ENCODE measurements at places on chromosomes 1 and 21. TPM values are rescaled to one million over a fixed set of nuclear protein-coding genes. Genes with fewer than 3 reads are reported as not detected.

Gene KRTAP19-1
- total RNA-seq = not detected

Gene RPS6KA1
- total RNA-seq = 4.2 TPM

Gene NIPAL3
- 123 TPM for total RNA-seq

Gene TEDDM1
- total RNA-seq = not detected

Gene OR10J1
- not detected for total RNA-seq

Gene C1orf87
- total RNA-seq = not detected

Gene FMO4
- total RNA-seq = 0.36 TPM

Gene KRTAP7-1
- not detected for total RNA-seq

Gene RXFP4
- total RNA-seq = not detected

Gene MMEL1
- under 0.01 TPM for total RNA-seq

Gene GPR25
- total RNA-seq = not detected

Gene TRAF3IP3
- not detected for total RNA-seq

Gene SPATA1
- total RNA-seq = under 0.01 TPM

Gene SPRR2B
- not detected for total RNA-seq

Gene SVBP
- 12.2 TPM for total RNA-seq

Gene IFNLR1
- total RNA-seq = not detected

Gene C1orf116
- under 0.01 TPM for total RNA-seq

Gene SMIM12
- total RNA-seq = 31.9 TPM

Gene PARP1
- total RNA-seq = 96.7 TPM

Gene TDRD5
- total RNA-seq = not detected

Gene SPRR2E
- not detected for total RNA-seq

Gene TFF2
- total RNA-seq = not detected

Gene ETV3L
- total RNA-seq = not detected

Gene GJB3
- not detected for total RNA-seq
